Vagina (tissue), 2 donors: ENCODE measurements at places on chromosomes 5 and 9. TPM values are rescaled to one million over a fixed set of nuclear protein-coding genes. Genes with fewer than 3 reads are reported as not detected.

FAM120AOS gene
- total RNA-seq: 41.5 TPM

OMD gene
- total RNA-seq: 10.3 TPM

TSSK1B gene
- 1.2 TPM for total RNA-seq

PTCH1 gene
- total RNA-seq: 14.2 TPM

ZNF354C gene
- total RNA-seq: 7.1 TPM

COQ4 gene
- total RNA-seq: 42.0 TPM

WNT8A gene
- not detected for total RNA-seq

- H3K36me3 ChIP-seq: no peaks in the 10 kb centered on the region
- peaks cover 66% of the 10 kb centered on the region for H3K4me1 ChIP-seq
- H3K27ac ChIP-seq: no peak overlapping the region
- no peak overlapping the region for H3K4me3 ChIP-seq
- no peaks in the 10 kb centered on the region for H3K27me3 ChIP-seq
- no peak for DNase-seq
Observed at GRCh38 chr5:138843316-138844124, 31.6 kb downstream of the LRRTM2 start.

DNA sequence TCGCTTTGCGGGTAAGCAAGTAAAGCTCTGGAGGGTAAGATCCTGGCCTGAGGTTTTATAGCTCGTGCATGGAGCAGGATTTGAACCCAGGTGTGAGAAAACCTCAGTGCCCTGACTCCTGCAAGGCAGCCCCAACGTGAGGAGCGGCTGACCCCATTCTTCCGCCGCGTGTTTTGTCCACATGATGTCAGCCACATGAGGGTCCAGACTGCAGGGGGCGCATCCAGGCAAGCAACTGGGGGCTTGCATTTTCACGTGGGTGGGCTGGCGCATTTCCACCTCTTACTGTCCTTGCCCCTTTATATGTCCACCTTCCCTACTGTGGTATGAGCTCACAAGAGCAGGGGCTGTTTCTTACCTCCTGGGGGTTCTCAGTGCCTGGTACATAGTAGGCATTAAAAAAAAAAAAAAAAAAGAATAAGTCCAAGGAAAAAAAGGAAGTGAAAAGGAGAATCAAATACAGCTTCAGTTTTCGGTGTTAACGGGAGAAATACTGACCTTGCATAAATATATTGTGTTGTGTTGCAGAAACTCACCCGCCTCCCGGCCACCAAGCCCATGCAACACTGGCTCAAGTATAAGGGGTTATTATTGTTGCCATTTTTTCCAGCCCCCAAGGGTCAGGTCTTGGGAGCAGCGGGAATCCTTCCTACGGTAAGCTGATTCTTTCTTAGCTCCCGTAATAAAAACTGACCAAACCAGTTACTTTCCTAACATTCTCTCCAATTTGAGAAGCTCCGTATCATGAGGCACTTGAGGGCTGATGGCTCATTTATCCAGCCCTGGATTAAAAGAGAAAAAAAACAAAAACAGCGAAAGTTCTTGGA is 15.0 kb downstream of the TLX3 start:
- H3K36me3 ChIP-seq: no peaks in the 10 kb centered on the region
- no peak overlapping the region for H3K4me3 ChIP-seq
- DNase-seq: no peak
- no peaks in the 10 kb centered on the region for H3K4me1 ChIP-seq
- H3K27me3 ChIP-seq: peaks cover 4% of the 10 kb centered on the region

- no peaks in the 10 kb centered on the region for H3K36me3 ChIP-seq
- DNase-seq: no peak
- H3K27ac ChIP-seq: no peak overlapping the region
- no peaks in the 10 kb centered on the region for H3K4me1 ChIP-seq
- H3K4me3 ChIP-seq: no peak overlapping the region
Observed at GRCh38 chr9:118563677-118564076, 805.6 kb downstream of the BRINP1 start.

DNA sequence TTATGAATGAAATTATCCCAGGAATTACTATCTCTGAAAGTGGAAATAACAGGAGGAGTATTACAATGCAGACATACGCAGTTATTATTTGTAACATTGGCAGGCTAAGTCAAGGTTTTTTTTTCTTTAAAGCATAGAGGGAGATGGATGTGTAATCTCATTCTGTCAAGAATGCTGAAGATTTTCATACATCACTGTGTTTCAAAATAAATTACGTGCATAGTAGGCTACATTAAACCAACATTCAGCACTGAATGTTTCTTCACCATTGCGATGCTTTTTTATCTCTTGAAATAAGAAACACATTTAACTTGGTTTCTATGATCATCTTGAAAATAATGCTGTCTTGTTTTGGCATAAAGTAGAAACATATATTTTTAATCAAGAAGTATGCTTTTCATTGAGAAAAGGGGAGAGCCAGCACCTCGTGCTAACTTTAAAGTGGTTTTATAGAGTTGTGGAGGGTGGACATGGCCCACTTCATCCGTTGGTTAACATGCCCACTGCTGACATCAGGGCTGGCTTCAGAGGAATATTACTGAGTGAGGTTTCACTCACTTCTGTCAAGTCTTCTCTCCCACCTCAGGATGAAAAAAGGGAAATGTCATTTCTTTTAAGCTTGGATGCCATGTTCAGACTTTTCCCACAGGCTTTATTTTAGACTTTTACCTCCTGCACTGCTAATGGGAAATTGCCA is 203.6 kb upstream of the MEF2C start:
- H3K4me1 ChIP-seq: no peaks in the 10 kb centered on the region
- no peak for DNase-seq
- H3K27me3 ChIP-seq: no peaks in the 10 kb centered on the region
- H3K27ac ChIP-seq: no peak overlapping the region
- H3K36me3 ChIP-seq: no peaks in the 10 kb centered on the region

DNA sequence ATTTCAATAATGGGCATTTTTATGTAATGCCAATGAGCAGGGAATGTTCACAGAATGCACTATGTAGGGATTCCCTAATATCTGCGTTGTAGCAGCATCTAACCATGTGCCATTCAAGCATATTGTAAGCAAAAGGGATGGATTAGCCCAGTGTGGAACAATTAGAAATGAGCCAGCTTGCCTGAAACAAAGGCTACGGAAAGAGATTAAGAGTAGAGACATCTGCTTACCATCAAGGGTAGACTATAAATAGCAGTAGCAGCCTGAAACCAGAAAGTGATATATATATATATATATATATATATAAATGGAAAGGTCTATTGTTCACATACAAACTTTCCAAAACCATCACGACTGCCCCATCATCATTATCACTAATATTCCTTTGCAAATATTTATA is 31.9 kb upstream of the CEP120 start:
- H3K27ac ChIP-seq: no peak overlapping the region
- H3K4me1 ChIP-seq: peaks cover 10% of the 10 kb centered on the region
- no peak for DNase-seq
- H3K36me3 ChIP-seq: no peaks in the 10 kb centered on the region

GRCh38 chr5:112230606-112231005 is 188.5 kb downstream of the EPB41L4A start:
- H3K27me3 ChIP-seq: no peaks in the 10 kb centered on the region
- no peak for DNase-seq
- H3K27ac ChIP-seq: no peak overlapping the region
- no peak overlapping the region for H3K4me3 ChIP-seq
- no peaks in the 10 kb centered on the region for H3K36me3 ChIP-seq

GRCh38 chr5:67620424-67621397 is 424.1 kb upstream of the CD180 start:
- H3K36me3 ChIP-seq: no peaks in the 10 kb centered on the region
- H3K27ac ChIP-seq: peak overlapping the region; percentile 56
- H3K4me1 ChIP-seq: peaks cover 53% of the 10 kb centered on the region
- H3K4me3 ChIP-seq: no peak overlapping the region
- DNase-seq: no peak

GRCh38 chr5:78718824-78719223 is 70.3 kb upstream of the LHFPL2 start:
- H3K36me3 ChIP-seq: no peaks in the 10 kb centered on the region
- no peaks in the 10 kb centered on the region for H3K27me3 ChIP-seq
- DNase-seq: no peak
- H3K27ac ChIP-seq: no peak overlapping the region
- no peak overlapping the region for H3K4me3 ChIP-seq
- no peaks in the 10 kb centered on the region for H3K4me1 ChIP-seq

GRCh38 chr5:149610589-149611255 is 29.4 kb downstream of the ARHGEF37 start:
- no peak overlapping the region for H3K4me3 ChIP-seq
- H3K4me1 ChIP-seq: peaks cover 8% of the 10 kb centered on the region
- peaks cover 10% of the 10 kb centered on the region for H3K36me3 ChIP-seq
- DNase-seq: no peak
- H3K27me3 ChIP-seq: no peaks in the 10 kb centered on the region

- no peak overlapping the region for H3K27ac ChIP-seq
- H3K36me3 ChIP-seq: no peaks in the 10 kb centered on the region
- no peak overlapping the region for H3K4me3 ChIP-seq
- no peaks in the 10 kb centered on the region for H3K4me1 ChIP-seq
- no peak for DNase-seq
Observed at GRCh38 chr9:87844506-87844905, 38.2 kb upstream of the SPATA31E1 start.

DNA sequence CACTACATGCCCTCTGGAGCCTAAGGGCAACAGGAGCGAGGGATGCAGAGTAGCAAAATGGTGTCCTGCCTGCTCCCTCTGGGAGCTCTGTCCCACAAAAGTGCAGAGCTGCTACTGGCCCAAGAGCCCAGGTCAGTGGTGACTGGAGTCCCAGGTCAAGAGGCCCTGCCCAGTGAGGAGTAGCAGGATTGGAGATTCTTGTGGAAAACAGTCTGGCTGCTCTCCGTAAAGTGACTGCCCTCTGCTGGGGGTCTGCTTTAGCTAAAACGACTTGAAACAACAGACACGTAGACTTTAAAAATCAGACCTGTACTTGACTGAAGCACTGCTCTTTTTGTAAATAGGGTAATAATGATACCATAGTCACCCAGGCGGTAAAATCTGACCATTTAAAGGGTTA is 917.0 kb downstream of the MAT2B start:
- H3K27me3 ChIP-seq: no peaks in the 10 kb centered on the region
- no peak overlapping the region for H3K4me3 ChIP-seq

- no peak for DNase-seq
- peaks cover 10% of the 10 kb centered on the region for H3K4me1 ChIP-seq
- no peak overlapping the region for H3K4me3 ChIP-seq
- H3K27me3 ChIP-seq: no peaks in the 10 kb centered on the region
Observed at GRCh38 chr9:110947491-110948044, 90.7 kb downstream of the LPAR1 start.

- H3K4me3 ChIP-seq: no peak overlapping the region
- H3K4me1 ChIP-seq: no peaks in the 10 kb centered on the region
- no peaks in the 10 kb centered on the region for H3K36me3 ChIP-seq
- DNase-seq: no peak
- no peak overlapping the region for H3K27ac ChIP-seq
Observed at GRCh38 chr5:55413644-55414043, 105.9 kb downstream of the MTREX start.

- H3K27me3 ChIP-seq: no peaks in the 10 kb centered on the region
- H3K4me1 ChIP-seq: no peaks in the 10 kb centered on the region
- no peak overlapping the region for H3K27ac ChIP-seq
- H3K36me3 ChIP-seq: no peaks in the 10 kb centered on the region
- H3K4me3 ChIP-seq: no peak overlapping the region
Observed at GRCh38 chr5:158275511-158275910, 416.6 kb upstream of the CLINT1 start.

DNA sequence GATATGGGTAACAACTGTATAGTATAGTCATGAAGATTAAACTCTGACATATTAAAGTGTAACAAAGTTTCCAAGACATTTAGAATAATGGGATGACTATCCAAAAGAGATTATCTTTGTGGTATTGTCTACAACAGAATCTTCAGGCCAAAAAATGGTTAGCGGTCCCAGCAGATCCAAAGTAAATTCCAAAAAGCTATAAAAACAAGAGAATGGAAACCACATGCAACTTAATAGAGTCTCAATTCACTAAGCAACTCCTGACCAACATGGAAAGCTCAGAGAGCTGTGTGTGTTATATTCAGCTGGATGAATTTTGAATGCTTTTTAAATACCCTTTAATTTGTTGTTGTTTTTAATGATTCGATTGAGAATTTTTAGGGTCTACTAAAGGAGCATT is 688.2 kb downstream of the CETN3 start:
- no peaks in the 10 kb centered on the region for H3K36me3 ChIP-seq
- H3K27me3 ChIP-seq: no peaks in the 10 kb centered on the region
- no peaks in the 10 kb centered on the region for H3K4me1 ChIP-seq
- no peak overlapping the region for H3K27ac ChIP-seq
- no peak overlapping the region for H3K4me3 ChIP-seq

DNA sequence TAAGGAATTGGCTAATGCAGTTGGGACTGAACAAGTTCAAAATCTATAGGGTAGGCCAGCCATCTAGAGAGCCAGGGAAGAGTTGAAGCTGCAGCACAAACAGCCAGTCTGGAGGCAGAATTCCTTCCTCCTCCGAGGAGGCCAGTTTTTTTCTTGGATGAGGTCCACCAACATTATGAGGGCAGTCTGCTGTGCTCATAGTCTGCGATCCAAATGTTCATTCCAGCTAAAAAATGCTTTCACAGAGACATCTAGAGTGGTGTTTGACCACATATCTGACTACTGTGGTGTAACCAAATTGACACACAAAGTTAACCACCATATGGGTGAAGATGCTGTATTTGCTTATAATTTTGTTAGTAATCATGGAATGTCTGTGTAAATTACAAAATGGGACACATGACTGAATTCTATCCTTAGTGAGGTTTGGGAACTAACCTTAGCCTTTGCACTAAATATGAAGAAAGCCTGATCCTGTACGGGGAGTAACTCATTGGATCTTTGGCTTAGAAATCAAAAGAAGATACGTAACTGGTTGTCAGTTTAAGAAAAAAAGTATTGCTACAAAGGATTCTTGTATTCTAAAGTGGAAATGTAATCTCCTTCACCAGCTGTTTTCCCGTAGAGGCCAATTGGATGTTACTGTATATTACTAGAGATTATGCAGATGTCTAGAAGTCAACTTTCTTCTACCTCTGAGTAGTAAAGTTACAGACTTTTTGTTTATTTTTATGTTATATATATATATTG is 70.6 kb downstream of the SPIN1 start:
- H3K4me1 ChIP-seq: peaks cover 31% of the 10 kb centered on the region
- no peaks in the 10 kb centered on the region for H3K27me3 ChIP-seq
- peaks cover 2% of the 10 kb centered on the region for H3K36me3 ChIP-seq
- H3K4me3 ChIP-seq: no peak overlapping the region

DNA sequence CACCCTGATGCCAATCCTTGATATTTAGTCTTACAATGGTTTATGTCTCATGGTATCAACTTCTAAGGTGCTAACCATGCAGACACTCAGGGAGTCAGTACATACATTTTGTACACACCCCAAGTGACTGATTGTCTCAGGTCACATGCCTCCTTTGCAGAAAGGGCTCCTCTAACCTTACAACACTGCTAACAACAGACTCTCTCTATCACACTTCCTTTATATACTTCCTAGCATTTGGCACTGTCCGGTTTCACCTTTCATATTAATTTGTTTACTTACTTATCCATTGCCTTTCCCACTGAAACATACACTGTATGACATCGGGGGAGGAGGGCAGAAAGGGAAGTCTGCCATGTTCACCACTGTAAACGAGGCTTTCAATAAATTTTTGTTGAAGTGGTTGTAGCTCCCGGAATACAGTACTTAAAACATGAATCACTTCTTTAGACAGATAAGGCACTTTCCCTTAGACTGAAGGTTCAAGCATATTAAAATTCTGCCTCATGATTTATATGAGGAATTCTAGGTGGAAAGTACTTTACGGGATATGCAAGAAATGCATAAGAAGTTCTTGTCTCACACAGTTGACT is 20.6 kb downstream of the EMB start:
- no peak for DNase-seq
- H3K36me3 ChIP-seq: no peaks in the 10 kb centered on the region
- no peaks in the 10 kb centered on the region for H3K4me1 ChIP-seq
- H3K27me3 ChIP-seq: no peaks in the 10 kb centered on the region

GRCh38 chr9:107492381-107492970 is 2.9 kb upstream of the KLF4 start:
- peaks cover 5% of the 10 kb centered on the region for H3K36me3 ChIP-seq
- no peak overlapping the region for H3K4me3 ChIP-seq
- no peaks in the 10 kb centered on the region for H3K27me3 ChIP-seq
- peaks cover 25% of the 10 kb centered on the region for H3K4me1 ChIP-seq
